HFFc6 (cell line): ENCODE measurements at places on chromosomes 13 and 19.

- H3K36me3 ChIP-seq, result no peaks in the 10 kb centered on the region
- no peak overlapping the region for H3K27ac ChIP-seq
- H3K4me3 ChIP-seq, result no peak overlapping the region
- H3K4me1 ChIP-seq, result no peaks in the 10 kb centered on the region
- H3K27me3 ChIP-seq, result peaks cover 26% of the 10 kb centered on the region
Observed at GRCh38 chr19:42521346-42522030, 6.8 kb downstream of the CEACAM1 start.

- H3K27me3 ChIP-seq, result no peaks in the 10 kb centered on the region
- peaks cover 12% of the 10 kb centered on the region; the same call in 1 of the 2 replicates for H3K36me3 ChIP-seq
- H3K27ac ChIP-seq, result no peak overlapping the region
- peaks cover 38% of the 10 kb centered on the region for H3K4me1 ChIP-seq
- no peak overlapping the region for H3K4me3 ChIP-seq
Observed at GRCh38 chr13:49437705-49438104, 6.2 kb downstream of the CAB39L start.

- no peak for DNase-seq
- H3K4me1 ChIP-seq, result no peaks in the 10 kb centered on the region
- H3K4me3 ChIP-seq, result no peak overlapping the region
- no peaks in the 10 kb centered on the region for H3K27me3 ChIP-seq
- no peaks in the 10 kb centered on the region for H3K36me3 ChIP-seq
- no peak overlapping the region for H3K27ac ChIP-seq
Observed at GRCh38 chr13:91058066-91058465, 289.4 kb upstream of the MIR17HG start.

DNA sequence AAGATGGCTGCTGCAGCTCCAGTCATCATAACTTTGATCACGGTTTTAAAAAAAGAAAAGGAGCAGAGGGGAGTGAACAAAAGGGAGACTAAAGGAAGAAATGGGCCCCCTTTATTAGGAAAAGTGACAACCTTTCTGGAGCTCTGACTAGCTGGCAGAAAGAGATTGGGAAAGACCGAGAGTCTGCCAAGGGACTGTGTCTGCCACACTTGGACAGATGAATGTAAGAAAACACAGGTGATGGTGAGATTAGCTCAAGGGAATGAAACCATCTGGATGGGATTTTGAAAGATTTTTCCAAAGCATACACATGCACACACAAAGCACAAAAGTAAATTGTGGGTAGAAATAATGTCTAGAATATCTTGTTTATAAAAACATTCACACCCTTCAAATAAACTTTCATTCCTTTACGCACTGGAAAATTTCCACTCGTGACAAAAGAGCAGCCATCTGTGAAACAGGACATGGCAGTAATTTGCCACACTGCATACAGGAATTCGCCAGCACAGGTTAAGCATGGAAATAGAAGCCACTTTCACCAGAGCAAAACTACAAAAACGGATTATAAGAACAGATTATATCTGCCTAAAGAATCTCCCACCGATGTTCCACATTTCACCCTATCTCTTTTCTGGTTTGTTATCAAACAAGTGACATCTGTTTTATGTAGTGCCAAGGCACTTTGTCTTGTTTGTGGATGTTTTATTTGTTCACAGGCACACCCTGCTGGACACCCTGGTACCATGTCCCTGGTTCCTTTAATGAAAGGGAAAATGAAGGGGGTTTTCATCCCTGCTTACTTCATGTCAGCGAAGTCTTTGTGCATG lies 819.5 kb downstream of the DIAPH3 start:
- no peaks in the 10 kb centered on the region for H3K36me3 ChIP-seq
- H3K4me3 ChIP-seq, result no peak overlapping the region
- no peak overlapping the region for H3K27ac ChIP-seq
- H3K27me3 ChIP-seq, result peaks cover 4% of the 10 kb centered on the region
- no peaks in the 10 kb centered on the region for H3K4me1 ChIP-seq

- no peaks in the 10 kb centered on the region; the same call in 1 of the 2 replicates for H3K27me3 ChIP-seq
- H3K4me1 ChIP-seq, result peaks cover 30% of the 10 kb centered on the region
- H3K36me3 ChIP-seq, result peaks cover 13% of the 10 kb centered on the region
- H3K4me3 ChIP-seq, result no peak overlapping the region
Observed at GRCh38 chr13:24506698-24507335, 5.8 kb downstream of the PARP4 start.

GRCh38 chr13:20772401-20773131 lies 1.2 kb downstream of the EEF1AKMT1 start:
- H3K4me1 ChIP-seq, result peaks cover 32% of the 10 kb centered on the region
- peaks cover 4% of the 10 kb centered on the region for H3K27me3 ChIP-seq
- peak overlapping the region; percentile 97 for H3K27ac ChIP-seq
- DNase-seq, result no peak
- H3K4me3 ChIP-seq, result peak overlapping the region; percentile 93

GRCh38 chr19:33513424-33513823 lies 8.2 kb downstream of the PEPD start:
- no peaks in the 10 kb centered on the region for H3K36me3 ChIP-seq
- H3K4me1 ChIP-seq, result peaks cover 12% of the 10 kb centered on the region
- no peak overlapping the region for H3K4me3 ChIP-seq
- no peaks in the 10 kb centered on the region for H3K27me3 ChIP-seq

DNA sequence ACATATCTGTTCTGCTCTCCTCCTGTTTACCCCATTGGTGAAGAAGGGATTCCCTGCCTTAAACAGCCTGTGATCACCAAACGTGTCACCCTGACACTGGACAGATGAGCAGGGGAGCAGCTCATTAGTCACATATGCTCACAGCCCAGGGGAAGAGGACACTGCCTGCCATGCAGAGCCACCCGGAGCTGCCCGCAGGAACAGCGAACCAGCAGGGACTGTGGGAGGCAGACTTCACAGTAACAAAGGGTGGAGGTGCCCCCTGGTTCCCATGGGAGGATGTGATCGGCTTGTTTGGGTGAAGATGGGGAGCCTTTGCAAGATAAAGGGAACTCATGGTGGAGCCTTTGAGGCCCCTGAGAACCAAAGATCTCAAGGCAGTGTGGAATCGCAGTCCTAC lies 88.6 kb upstream of the FARP1 start:
- peaks cover 7% of the 10 kb centered on the region; the same call in 1 of the 2 replicates for H3K36me3 ChIP-seq
- peaks cover 14% of the 10 kb centered on the region for H3K4me1 ChIP-seq
- no peak for DNase-seq
- peaks cover 2% of the 10 kb centered on the region; the same call in 1 of the 2 replicates for H3K27me3 ChIP-seq
- no peak overlapping the region for H3K4me3 ChIP-seq
- H3K27ac ChIP-seq, result no peak overlapping the region

- no peak overlapping the region for H3K27ac ChIP-seq
- H3K36me3 ChIP-seq, result 0 out of 2 replicates have a peak, but pooled peaks cover 5% of the 10 kb centered on the region
- no peaks in the 10 kb centered on the region; the same call in 1 of the 2 replicates for H3K27me3 ChIP-seq
- no peak for DNase-seq
- no peak overlapping the region for H3K4me3 ChIP-seq
- H3K4me1 ChIP-seq, result peaks cover 18% of the 10 kb centered on the region
Observed at GRCh38 chr13:23758798-23759527, 130.2 kb downstream of the MIPEP start.

GRCh38 chr13:99464441-99464949 lies 36.8 kb upstream of the TM9SF2 start:
- no peaks in the 10 kb centered on the region for H3K36me3 ChIP-seq
- H3K4me1 ChIP-seq, result peaks cover 21% of the 10 kb centered on the region
- peak overlapping the region; percentile 29; the same call in 1 of the 2 replicates for H3K27ac ChIP-seq
- peak overlapping the region; percentile 73 for H3K4me3 ChIP-seq

GRCh38 chr13:57634839-57635165 lies 3.3 kb downstream of the PCDH17 start:
- peaks cover 7% of the 10 kb centered on the region for H3K27me3 ChIP-seq
- H3K27ac ChIP-seq, result no peak overlapping the region
- no peak for DNase-seq
- no peak overlapping the region for H3K4me3 ChIP-seq
- H3K4me1 ChIP-seq, result peaks cover 24% of the 10 kb centered on the region
- no peaks in the 10 kb centered on the region; the same call in 1 of the 2 replicates for H3K36me3 ChIP-seq

DNA sequence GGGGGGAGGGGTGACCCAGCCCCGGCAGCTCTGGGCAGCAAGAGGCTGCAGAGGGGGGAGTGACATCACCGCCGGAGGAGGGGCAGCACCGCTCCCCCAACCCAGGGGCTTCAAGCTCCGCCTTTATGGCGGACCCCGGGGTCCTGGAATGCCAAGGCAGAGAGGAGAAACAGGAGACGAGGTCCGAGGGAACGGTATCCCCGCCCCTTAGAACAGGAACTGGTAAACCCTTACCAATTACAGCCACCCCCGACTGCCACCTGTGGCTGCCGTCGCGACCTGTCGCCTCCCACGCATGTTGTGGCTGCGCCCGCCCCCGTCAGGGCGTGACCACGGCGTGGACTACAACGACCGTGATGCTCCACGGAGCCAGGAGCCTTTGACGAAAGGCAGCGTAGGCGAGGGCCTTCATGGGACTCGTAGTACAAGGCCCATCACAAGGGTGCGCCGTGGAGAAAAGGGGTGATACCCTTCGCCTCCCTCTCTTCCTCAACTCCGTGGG lies 4.1 kb upstream of the KCNC3 start:
- H3K36me3 ChIP-seq, result peaks cover 8% of the 10 kb centered on the region
- H3K4me1 ChIP-seq, result peaks cover 12% of the 10 kb centered on the region; the same call in 1 of the 2 replicates
- peak overlapping the region; percentile 64 for H3K4me3 ChIP-seq
- no peak overlapping the region for H3K27ac ChIP-seq
- H3K27me3 ChIP-seq, result peaks cover 39% of the 10 kb centered on the region

GRCh38 chr19:6891761-6892385 lies 4.5 kb downstream of the ADGRE1 start:
- H3K4me3 ChIP-seq, result no peak overlapping the region
- DNase-seq, result no peak
- no peak overlapping the region for H3K27ac ChIP-seq

DNA sequence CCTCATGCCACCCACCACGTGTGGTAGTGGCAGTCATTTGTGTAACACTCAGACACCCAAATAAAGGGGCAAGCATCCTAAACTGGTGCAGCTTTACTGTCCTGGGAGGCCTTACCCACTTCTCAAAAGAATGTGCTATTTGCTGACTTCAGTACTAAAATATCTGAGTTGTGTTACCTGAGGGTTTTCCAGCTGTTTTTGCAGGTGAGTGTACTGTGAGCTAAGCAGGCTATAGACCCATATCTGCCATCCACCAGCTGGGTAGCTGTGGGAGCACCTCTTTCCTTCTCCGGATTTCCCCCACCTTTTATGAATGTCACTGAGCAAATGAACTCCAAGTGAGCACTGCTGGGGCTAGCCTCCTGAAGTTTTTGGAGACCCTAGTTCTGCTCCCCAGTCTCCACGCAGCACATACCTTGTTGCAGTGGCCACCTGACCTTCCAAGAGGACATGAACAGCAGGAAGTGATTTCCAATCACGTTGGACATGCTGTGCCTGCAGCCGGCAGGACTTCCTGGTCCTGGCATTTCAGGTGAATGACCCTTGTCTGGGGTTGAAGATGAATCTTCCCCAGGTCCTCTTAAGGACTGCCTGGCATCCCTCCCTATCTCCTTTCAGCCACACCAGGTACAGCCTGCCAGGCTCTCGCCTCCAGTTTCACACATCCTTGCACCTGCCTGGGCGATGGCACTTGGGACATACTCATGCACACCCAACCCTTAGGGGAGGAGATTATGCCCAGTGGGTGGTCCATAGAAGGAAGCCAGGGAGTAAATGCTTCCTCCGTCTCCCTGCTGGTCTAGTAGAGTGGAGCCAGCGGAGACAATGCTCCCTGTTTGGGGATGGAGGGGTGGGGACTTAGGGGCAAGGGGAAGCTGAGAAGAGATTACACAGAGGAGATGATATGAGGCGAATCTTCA lies 109.5 kb upstream of the SPATA13 start:
- H3K4me3 ChIP-seq, result peak overlapping the region; percentile 78; the same call in 1 of the 2 replicates
- peaks cover 19% of the 10 kb centered on the region for H3K36me3 ChIP-seq
- H3K27ac ChIP-seq, result no peak overlapping the region
- H3K4me1 ChIP-seq, result peaks cover 32% of the 10 kb centered on the region
- no peak for DNase-seq

- no peak overlapping the region for H3K4me3 ChIP-seq
- peaks cover 6% of the 10 kb centered on the region; the same call in 1 of the 2 replicates for H3K4me1 ChIP-seq
- peaks cover 4% of the 10 kb centered on the region; the same call in 1 of the 2 replicates for H3K36me3 ChIP-seq
- no peaks in the 10 kb centered on the region for H3K27me3 ChIP-seq
- DNase-seq, result peak; percentile 95
- no peak overlapping the region; the same call in 1 of the 2 replicates for H3K27ac ChIP-seq
Observed at GRCh38 chr13:20616059-20616797, 49.3 kb downstream of the IFT88 start.

DNA sequence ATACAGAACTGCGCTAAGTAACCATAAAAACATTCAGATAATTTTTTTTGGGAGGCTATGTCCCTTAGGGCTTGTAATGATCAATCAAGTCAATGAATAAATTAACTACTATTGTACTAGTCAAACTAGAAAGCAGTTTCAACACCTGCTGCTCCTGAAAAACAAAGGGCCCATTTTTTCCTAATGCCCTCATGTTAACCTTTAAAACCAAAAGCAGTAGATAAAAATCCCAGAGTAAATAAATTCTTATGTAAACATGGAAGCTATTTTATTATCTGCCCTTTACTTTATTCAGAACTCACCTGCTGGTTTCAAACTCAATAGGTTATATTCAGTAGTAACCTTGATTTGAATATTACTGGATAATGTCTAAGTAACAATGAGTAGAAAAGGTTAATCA lies 159.5 kb upstream of the STARD13 start:
- H3K36me3 ChIP-seq, result no peaks in the 10 kb centered on the region
- H3K4me3 ChIP-seq, result no peak overlapping the region
- no peak for DNase-seq
- no peak overlapping the region for H3K27ac ChIP-seq
- H3K4me1 ChIP-seq, result peaks cover 13% of the 10 kb centered on the region
- peaks cover 2% of the 10 kb centered on the region for H3K27me3 ChIP-seq

GRCh38 chr19:37251308-37252229 lies 33.6 kb downstream of the ZNF383 start:
- peak overlapping the region; percentile 83 for H3K4me3 ChIP-seq
- no peaks in the 10 kb centered on the region for H3K4me1 ChIP-seq
- H3K36me3 ChIP-seq, result peaks cover 36% of the 10 kb centered on the region
- peaks cover 2% of the 10 kb centered on the region; the same call in 1 of the 2 replicates for H3K27me3 ChIP-seq
- no peak overlapping the region for H3K27ac ChIP-seq

- H3K4me3 ChIP-seq, result no peak overlapping the region
- H3K27ac ChIP-seq, result no peak overlapping the region
- H3K27me3 ChIP-seq, result peaks cover 5% of the 10 kb centered on the region
- no peaks in the 10 kb centered on the region; the same call in 1 of the 2 replicates for H3K36me3 ChIP-seq
- no peak for DNase-seq
- no peaks in the 10 kb centered on the region for H3K4me1 ChIP-seq
Observed at GRCh38 chr19:30449078-30449590, 77.0 kb downstream of the ZNF536 start.
